ENCODE measurements at places on chromosomes 13 and 19. TPM values are rescaled to one million over a fixed set of nuclear protein-coding genes. Genes with fewer than 3 reads are reported as not detected.

- no peak for DNase-seq
These were observed 39.3 kb downstream of the ESD start for GRCh38 chr13:46757640-46758039.

GRCh38 chr13:97758317-97758716 is 195.2 kb upstream of the IPO5 start:
- no peak for DNase-seq

GRCh38 chr19:53881482-53882390 is at the start of gene PRKCG:
Gene PRKCG, plus strand, starts transcription at chr19:53882197. Its CDS starts 298 bp downstream, at chr19:53882495.
- no peak for DNase-seq

- DNase-seq: peak; percentile 61
These were observed 3.2 kb upstream of the LGALS13 start for GRCh38 chr19:39599116-39599515.

SIGLEC8 gene
- not detected for total RNA-seq

DNA sequence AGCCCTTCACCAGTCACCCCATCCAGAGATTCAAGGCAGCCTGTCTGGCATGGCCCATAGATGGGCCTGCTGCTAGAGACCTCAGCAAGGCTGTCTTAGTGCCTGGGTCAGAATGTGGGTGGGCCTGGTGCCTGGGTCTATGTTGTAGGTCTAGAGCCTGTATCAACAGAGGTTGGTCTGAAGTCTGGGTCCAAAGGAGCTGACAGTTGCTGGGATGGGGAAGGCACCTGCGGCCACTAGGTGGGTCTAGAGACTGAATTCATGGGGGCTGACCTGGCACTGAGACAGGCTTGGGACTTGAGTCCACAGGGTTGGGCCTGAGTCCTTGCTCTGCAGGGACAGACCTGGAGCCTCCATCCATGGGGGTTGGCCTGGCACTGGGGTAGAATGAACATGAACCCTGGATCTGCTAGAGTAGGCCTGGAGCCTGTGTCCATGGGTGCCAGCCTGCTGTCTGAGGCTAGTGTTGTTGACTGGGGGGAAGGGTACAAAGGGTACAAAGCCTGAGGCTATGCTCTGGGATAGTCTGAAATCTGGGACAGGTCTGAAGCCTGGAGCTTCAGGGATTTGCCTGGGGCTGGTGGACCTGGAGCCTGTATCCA is 516.8 kb downstream of the OLFM4 start:
- DNase-seq: no peak

- DNase-seq: no peak
These were observed 66.4 kb downstream of the SPACA7 start for GRCh38 chr13:112442483-112443090.

GRCh38 chr13:102779436-102780159 is 6.0 kb upstream of the TEX30 start:
- DNase-seq: no peak

- DNase-seq: no peak
These were observed 14.7 kb upstream of the CEACAM6 start for GRCh38 chr19:41740415-41741243.

MYO16 gene
- 0.10 TPM for total RNA-seq

ICAM5 gene
- 1.0 TPM for total RNA-seq

RASGRP4 gene
- total RNA-seq: 0.93 TPM

- no peak for DNase-seq
These were observed 110.0 kb downstream of the CRYL1 start for GRCh38 chr13:20415694-20416107.

DNA sequence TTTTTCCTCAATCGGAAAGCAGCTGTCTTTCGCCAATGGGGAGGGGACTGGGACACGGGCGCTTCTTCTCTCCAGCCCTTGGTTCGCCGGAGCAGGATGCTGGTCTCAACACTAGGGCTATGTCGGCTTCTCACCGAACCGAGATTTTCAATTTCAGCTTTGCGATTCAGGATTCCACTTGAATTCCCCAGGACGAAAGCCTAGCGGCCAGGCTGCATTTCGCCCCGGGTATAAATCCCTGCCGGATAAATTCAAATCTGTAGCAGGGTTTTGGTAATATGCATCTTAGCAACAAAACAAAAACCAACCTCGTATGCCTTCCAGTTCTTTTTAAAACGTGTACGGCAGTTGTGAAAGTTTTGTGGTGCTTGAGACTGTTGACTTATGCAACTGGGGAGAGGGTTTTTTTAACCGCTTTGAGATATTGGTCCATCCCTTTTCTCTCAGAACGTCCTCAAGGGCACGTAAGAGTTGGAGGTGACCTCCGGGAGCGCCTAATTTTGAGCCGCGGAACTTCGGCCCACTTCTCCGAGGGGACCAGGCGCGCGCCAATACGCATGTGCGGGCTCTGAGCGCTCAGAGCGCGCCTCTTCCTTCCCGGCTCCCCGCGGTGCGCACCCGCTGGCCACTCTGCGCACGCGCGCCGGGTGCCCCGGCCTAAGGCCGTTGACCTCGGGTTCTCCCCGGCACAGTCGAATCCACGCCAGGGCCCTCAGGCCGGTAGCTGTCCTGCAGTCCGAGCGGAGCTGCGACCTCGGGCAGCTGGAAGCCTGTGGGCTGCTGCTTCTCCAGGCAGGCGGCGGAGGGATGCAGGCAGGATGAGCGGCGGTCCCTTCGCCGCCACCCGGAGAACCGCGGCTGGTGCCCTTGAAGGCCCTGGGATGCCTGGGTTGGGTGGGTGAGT is 7.6 kb downstream of the POU4F1 start:
- DNase-seq: no peak

DNA sequence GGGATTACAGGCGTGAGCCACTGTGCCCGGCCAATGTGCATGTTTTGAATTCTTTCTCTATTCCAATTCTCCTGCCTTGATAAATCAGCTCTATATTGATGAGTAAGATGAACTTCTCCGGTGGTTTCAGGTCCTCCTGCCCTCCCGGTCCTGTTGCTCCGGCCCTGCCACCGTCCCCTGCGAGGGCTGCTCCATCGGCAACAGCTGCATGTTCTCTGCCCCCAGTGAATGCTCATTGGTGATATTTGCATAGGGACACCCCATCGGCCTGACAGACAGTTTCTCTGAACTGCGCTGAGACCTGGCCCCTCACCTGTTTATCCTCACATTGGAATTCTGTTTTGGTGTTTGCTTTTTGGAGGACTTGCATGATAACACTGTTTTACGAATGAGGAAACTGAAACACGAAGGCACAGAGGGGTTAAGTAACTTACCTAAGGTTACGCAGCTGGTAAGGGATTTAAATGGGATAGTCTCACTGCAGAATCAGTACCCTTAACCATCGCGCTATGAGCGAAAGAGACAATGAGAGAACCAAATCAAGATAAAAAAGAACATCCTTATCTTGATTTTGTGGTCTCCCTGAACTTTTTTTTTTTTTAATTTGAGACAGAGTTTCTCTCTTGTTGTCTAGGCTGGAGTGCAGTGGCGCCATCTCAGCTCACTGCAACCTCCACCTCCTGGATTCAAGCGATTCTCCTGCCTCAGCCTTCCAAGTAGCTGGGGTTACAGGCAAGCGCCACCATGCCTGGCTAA is 32.2 kb downstream of the ZNF557 start:
- DNase-seq: no peak

ZNF90 gene
- 18.5 TPM for total RNA-seq

KLK2 gene
- 6.6 TPM for total RNA-seq

DNA sequence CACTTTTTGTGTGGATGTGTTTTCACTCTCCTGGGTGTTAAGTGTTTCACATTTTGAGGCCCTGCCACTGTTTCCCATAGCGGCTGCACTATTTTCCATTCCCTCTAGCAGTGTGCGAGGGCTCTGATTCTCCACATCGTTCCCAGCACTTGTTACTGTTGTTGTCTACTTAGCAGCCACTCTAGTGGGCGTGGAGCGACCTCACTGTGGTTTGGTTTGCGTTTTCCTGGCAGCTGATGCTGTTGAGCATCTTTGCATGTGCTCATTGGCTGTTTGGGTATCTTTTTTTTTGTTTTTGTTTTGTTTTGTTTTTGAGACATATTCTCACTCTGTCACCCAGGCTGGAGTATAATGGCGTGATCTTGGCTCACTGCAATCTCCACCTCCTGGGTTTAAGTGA is 14.4 kb downstream of the NAXD start:
- no peak for DNase-seq

NCAN gene
- not detected for total RNA-seq

- DNase-seq: no peak
These were observed 34.7 kb downstream of the VSTM2B start for GRCh38 chr19:29560313-29561075.

PCDH20 gene
- 0.27 TPM for total RNA-seq

DNA sequence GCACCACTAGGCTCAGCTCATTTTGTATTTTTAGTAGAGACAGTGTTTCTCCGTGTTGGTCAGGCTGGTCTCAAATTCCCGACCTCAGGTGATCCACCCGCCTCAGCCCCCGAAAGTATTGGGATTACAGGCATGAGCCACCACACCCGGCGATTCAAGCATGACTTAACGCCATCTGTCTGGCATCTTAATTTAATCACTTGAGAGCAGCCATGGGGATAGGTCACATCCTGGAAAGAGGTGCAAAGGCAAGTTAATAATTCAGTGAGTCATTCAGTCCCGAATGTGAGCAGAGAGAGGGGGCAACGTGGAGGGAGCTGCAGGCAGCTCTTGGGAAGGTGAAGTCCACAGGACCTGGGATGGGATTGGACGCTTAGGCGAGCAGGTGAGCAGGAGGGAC is 31.7 kb upstream of the USP29 start:
- no peak for DNase-seq

- no peak for DNase-seq
These were observed 665.6 kb downstream of the SLITRK1 start for GRCh38 chr13:83216479-83217245.

- DNase-seq: no peak
These were observed 816 bp upstream of the TBXA2R start for GRCh38 chr19:3607303-3608078.

TMEM150B gene
- total RNA-seq: not detected

PSPN gene
- total RNA-seq: 2.1 TPM

ANGPTL4 gene
- 38.9 TPM for total RNA-seq

DNA sequence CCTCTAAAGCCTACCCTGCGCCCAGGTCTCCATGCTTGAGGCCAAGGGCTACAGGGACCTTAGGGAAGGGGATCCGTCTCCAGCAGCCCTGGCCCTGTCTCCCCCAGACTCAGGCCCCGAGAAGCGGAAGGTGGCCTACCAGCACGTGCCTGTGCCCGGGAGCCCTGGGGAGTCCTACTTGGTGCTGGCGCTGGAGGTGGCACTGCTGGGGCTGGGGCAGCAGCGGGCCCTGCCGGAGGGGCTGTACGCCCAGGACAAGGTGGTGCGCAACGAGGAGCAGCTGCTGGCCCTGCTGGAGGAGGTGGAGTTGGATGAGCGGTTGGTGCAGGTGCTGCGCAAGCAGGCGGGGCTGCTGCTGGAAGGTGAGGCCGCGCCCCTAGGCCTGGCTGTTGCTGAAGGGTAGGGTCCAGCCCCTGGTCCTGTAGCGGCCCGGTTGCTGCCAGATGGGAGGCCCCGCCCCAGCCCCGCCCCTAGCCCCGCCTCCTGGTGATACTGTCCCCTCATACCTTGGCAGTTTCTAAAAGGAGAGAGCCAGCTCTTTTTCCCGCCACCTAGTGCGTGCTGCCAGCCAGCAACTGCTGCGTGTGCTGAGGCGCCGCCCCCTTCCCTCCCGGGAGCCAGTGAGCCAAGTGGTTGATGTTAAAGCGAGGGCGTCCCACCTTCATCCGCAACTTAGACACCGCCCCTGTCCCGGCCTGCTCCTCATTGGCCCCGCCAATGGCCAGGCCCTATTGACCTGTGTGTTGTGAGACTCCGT is 22.6 kb downstream of the ZSWIM4 start:
- DNase-seq: peak; percentile 85

PRX gene
- 9.0 TPM for total RNA-seq

RFPL4A gene
- total RNA-seq: not detected

LILRA1 gene
- total RNA-seq: not detected

KLK14 gene
- total RNA-seq: not detected

GRCh38 chr13:36130193-36130551 is 1.0 kb downstream of the DCLK1 start:
- DNase-seq: no peak

- DNase-seq: no peak
These were observed 734 bp upstream of the LRRC8E start for GRCh38 chr19:7887408-7888144.

SIAH3 gene
- total RNA-seq: not detected

DNA sequence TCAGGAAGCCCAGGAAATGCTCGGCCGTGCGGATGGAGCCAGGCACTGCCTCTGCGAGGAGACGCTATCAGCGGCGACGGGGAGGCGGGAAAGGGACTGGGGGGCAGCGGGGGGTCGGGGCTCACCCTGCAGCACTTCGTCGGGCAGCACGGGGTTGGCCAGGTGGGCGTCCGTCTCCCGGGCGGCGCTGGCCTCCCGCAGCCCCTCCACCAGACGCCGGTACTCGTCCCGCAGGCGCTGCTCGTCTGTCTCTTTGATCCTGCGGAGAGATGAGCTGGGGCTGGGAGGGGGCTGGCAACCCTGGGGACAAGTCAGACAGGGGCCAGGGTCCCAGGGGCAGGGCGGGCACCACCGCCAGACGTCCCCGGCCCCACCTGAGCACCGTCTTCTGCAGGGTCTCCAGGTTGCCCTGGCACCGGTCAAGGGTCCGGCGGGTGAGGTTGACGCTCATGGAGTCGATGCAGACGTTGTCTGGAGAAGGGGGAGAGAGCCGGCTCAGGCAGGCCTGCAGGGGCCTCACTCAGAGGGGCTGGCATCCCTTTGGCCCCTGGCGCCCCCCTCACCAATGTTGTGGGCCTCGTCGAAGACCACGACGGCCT is 6.4 kb downstream of the ERCC2 start:
- DNase-seq: no peak

GRCh38 chr13:33367171-33367895 is 81.8 kb upstream of the STARD13 start:
- no peak for DNase-seq

GRCh38 chr13:114049026-114049425 is 75.2 kb upstream of the C13orf46 start:
- DNase-seq: no peak

- peak; percentile 47 for DNase-seq
These were observed 34.6 kb downstream of the MYH14 start for GRCh38 chr19:50238043-50238442.

DNA sequence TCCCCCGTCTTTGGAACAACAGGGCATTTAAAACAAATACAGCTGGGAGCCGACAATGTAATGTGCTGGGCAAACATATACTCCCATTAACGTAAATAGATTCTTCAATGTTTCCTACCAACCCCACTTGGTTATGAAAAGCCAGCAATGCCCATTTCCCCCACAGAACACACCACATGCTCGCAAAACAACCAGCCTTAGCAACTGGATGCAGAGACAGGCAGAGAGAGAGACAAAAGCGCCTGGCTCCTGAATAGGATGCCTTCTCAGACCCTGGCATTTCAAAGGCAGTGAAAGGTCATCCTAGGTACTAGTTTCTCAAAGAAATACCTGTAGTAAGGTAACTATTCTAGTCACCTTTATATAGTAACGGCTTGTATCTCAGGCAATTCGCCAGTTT is 462.9 kb downstream of the ITGBL1 start:
- no peak for DNase-seq

TLE2 gene
- 114 TPM for total RNA-seq

GRCh38 chr13:84903391-84903790 is 895.8 kb downstream of the SLITRK6 start:
- no peak for DNase-seq

- DNase-seq: no peak
These were observed 724 bp upstream of the ZNF780A start for GRCh38 chr19:40091205-40092129.
